ENCODE measurements at places on chromosomes 6 and 20.

GRCh38 chr20:53654932-53655624 is 61.4 kb upstream of the ZNF217 start:
- no peak for DNase-seq

DNA sequence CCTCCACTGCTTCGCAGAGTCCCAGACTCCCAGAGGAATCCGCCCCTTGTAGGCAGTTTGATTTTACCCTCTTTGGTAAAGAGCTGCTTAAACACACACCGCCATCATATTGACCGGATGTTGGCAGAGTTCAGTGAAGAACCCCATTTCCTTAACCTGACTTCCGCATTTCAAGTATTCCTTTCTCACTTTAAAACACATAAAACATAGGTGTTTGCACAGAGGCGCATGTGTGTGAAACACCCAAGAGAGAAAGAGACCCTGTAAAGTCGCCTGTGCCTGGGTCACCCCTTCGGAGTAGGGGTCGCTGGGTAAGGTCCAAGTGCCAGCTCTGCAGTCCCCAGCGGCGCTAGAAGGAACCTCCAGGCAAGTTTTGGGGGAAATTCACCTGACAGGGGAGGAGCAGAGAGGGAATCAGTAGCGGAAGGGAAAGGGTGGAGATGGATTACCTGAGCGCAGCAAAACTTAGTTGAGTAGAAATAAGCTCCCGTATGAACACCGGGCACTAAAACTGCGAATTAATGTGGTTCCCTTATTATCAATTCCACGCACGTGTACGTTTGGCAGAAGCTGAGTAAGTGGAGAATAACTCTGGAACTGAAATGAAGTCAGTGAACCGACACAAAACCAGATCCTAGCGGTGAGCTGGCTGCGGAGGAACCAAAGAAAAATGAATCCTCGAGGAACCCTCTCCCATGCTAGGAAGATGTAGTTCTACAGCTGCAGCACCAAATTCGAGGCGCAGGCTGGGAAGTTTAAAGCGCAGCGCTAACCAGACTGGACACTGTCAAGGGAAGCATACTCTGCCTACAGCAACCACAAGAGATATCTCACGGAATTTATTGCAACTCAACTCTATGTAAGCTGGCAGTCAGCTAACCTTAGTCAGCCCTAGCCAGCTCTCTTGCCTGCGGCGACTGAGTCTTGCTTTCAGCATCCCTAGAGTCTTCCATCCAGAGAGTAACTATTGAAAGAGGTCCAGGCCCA is 3.5 kb upstream of the HTR1B start:
- DNase-seq: no peak

GRCh38 chr20:10672624-10673127 is 1.1 kb downstream of the JAG1 start:
- peak; percentile 54 for DNase-seq

- no peak for DNase-seq
Observed at GRCh38 chr6:156876302-156876701, 99.1 kb downstream of the ARID1B start.

GRCh38 chr6:27136978-27137814 is 110.3 kb upstream of the PRSS16 start:
- DNase-seq: no peak

DNA sequence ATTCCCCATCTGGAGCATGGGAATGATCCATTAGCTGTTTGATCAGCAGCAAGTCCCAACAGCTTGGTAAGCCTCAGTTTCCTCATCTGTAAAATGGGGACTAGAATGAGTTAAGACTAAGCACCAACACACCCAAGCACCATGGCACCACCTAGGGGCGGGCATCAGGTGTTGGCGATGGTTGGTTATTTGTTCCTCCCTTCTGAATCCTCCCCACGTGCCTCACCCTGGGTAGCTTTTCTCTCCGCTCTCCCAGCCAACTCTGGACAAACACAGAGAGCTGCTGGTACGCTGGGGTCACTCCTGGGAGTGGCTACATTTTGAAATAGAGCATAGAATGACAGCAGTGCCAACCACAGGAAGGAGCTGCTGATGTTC is 13.3 kb upstream of the ITPR3 start:
- DNase-seq: peak; percentile 46

- DNase-seq: no peak
Observed at GRCh38 chr20:58598211-58599015, 52.7 kb upstream of the STX16 start.

- no peak for DNase-seq
Observed at GRCh38 chr6:168414336-168415097, 26.5 kb upstream of the SMOC2 start.

DNA sequence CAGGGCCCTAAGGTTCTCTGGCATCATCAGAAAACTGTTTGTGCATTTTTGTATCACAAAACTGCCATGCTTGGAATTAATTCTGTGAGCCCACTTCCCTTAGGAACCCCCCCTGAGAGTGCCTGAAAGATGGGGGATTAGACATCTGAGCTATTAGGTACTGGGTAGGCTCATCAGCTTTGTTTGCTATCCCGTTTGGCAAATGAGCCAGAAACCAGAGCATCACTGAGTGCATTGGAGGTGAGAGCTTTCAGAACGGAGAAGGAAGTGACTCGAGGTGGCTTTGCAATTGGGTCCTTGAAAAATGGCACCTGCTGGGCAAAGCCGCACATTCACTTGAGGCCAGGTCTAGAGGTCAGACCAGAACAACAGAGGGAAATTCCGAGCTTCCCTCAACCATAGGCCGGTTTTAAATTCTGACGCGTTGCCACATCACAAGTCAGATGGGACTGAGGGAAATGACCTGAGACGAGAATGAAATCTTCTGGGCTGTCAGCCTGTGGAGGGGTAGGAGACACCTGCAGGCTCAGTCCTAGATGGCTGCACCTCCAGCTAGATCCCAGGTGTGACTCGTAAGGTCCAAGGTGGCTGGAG is 8.4 kb upstream of the GLP1R start:
- no peak for DNase-seq

DNA sequence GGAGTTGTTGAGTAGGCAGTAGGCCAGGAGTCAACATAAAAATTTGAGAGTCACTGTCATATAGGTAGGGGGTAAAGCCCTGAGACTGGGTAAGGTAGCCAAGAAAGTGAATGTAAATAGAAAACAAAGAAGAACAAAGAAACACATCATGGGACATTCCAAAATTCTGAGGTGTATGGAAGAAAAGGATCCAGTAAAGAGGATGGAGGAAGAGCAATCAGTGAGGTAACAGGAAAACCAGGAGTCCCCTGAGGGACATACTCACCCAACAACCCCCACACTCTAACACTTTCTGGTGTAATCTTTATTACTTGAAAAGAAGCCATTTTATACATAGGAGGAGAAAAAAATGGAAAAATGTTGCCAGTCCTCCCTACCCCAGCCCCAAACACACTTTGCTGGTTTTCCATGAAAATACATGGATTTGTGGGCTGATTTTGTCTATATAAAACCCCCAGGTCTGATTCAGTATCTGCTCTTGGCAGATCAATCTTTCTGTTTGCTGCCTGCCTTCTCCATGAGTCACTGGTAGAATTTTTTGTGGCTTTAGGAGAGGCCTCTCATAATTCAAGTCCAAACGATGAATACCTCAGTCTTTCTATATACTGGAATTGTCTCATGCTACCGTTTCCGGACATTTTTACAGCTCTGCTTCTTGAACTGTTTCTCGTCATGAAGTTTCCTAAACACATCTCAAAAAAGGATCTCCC is 271.4 kb upstream of the MAN1A1 start:
- no peak for DNase-seq

DNA sequence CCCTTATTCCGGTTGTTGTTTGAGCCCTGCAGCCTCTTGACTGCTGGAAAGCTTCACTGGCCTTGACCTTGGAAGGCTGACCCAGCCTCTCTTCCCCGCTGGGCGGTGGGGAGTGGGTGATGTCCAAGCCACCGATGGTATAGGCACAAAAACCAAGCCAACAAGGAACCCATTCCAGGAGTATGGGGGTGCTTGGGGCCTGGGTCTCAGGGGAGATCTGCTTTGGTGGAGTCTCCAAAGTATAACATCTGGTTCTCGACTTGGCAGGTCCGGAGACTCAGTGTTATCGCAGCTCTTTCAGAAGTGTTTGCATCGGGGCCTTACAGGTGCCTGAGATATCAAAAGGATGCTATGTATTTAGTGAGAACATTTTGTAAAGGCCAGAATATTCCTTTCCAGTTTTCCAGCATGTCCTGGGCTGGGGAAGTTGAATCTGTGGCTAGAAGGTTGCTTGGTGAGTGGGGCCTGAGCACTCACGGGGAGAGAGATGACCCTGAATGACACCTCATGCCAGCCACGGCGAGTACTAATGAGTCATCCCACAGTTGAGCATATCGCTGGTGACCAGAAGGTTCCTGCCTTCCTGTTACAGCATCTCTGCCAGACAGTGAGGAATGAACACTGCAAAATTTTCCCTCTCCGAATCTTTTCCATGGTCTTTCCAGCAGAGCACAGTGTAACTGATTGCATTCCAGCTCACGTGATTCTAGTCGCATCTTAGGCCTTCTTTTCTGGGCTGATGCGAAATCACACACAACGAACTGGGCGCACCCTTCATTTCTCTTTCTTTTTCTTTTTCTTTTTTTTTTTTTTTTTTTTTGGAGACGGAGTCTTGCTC is 133.9 kb downstream of the ZDHHC14 start:
- DNase-seq: no peak
